SJSA1 (cell line): ENCODE measurements at places on chromosomes 1 and 21. TPM values are rescaled to one million over a fixed set of nuclear protein-coding genes. Genes with fewer than 3 reads are reported as not detected.

GOLPH3L gene
- total RNA-seq = 2.3 and 3.9 TPM in 2 replicates

GBP7 gene
- total RNA-seq = not detected in 2 replicates

ASCL5 gene
- not detected in 2 replicates for total RNA-seq

EFNA1 gene
- total RNA-seq = 0.89 and 0.91 TPM in 2 replicates

CRP gene
- total RNA-seq = not detected in 2 replicates

TNFRSF1B gene
- total RNA-seq = 0.13 and 1.4 TPM in 2 replicates

DSTYK gene
- total RNA-seq = 8.3 and 10.2 TPM in 2 replicates

C1QTNF12 gene
- 0.25 and 1.8 TPM in 2 replicates for total RNA-seq

DNA sequence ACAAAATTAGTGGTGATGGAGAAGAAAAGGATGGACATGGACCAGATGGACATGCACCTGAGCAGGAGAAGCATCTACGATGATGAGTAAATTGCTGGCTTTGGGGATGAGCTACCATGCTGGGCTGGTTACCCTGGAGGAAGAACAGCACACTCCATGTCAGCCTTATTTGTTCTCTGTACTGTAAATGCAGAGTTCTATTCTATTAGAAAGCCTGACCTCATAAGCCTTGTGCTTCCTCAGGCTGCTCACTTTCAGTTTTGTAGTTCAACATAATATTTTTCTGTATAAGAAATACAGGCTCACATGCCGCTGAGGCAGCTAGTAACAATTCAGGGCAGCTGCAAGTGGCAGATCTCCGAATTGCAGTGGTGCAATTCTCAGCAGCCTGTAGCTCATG lies 249.6 kb downstream of the PLA2G4A start:
- DNase-seq = no peak

DNA sequence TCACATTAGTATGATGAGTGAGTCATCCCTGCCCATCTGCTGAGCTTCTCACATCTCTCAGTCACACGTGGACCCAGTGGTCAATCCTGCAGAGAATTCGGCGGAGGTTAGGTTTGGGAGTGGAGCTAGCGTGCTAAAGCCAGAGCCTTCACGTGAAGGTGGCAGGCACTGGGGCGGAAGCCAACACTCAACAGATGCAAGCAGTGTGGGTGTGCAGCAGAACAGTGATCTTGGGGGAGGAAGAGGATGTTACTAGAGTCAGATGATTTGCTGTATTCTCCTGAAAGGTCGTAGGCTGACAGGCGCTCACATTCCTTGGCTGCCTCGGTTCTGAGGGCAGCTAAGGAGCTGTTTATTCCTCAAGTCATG lies 6.7 kb downstream of the C1orf115 start:
- DNase-seq = no peak

GRCh38 chr1:164780111-164780812 lies 221.3 kb downstream of the PBX1 start:
- DNase-seq = no peak

DNA sequence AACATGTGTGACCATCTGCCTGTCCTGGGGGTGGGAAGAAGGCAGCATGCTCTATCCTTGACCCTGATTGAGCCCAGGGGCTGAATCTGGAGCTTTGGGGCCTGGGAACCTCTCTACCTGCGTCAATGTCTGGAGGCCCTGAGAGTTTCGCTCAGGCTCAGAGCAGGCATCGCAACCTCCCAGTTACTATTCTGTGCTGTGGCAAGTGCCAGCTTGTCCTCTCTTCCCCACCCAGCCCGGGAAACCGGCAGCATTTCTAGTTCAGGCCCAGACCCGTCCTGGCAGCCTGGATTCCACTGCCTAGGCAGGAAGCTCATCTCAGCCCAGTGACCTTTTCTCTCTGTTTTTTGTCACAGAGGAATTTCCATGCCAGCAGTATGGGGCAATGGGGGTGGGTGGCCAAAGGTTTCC lies 10.0 kb upstream of the IRF6 start:
- no peak for DNase-seq

DNA sequence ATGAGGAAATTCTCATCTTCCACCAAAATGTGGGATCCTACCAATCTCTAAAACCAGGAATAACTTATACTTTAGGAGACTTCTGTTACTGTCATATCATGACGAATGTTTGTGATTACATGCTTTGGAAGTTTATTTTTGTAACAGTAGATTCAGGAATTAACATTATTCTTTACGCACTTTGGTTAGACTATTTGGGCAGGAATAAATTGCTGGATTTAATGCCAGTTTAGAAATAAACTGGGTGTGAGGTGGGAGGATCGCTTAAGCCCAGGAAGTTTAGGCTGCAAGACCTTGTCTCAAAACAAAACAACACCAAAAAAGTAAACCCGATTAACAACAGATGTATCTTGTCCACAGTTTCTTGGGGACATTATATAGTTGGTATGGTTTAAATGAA lies 52.1 kb downstream of the MIGA1 start:
- DNase-seq = no peak

DNA sequence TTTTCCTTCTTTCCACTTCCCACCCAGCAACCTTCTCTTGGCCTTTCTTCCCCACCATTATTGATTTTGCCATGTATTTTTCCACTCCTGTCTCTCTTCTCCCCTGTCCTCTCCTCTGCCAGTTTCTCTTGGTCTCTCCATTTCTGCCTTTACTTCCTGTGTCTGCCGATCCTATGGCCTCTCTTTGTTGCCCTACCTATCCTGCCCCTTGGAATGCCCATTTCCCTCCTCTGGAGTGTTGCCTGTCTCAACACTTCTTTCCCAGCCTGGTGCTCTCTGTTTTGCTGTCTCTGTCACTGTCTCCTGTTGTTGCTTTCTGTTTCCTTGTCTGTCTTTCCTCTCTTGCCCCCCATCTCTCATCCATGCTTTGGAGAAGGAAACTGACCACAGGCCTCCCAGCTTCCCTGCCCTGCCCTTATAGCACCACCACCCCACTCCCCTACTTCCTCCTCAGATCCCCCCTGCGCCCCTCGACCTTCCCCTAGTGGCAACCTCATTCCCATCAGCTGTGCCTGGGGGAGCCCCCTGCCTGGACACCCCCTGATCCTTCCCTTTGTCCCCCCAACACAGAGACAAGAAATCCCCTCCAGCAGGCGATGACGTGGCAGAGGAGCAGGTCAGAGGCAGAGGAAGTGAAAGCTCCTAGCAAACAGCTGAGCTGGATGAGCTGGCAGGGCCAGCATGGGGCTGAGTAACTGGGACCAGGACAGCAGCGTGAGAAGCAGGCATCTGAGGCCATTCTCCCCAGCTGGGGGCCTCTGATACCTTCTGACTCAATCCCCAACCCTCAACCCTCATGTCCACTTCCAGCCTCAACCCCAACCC lies 6.6 kb upstream of the ETV3L start:
- DNase-seq = peak; percentile 44

GRCh38 chr1:225467193-225468020 lies 39.6 kb upstream of the LBR start:
- DNase-seq = no peak

DNA sequence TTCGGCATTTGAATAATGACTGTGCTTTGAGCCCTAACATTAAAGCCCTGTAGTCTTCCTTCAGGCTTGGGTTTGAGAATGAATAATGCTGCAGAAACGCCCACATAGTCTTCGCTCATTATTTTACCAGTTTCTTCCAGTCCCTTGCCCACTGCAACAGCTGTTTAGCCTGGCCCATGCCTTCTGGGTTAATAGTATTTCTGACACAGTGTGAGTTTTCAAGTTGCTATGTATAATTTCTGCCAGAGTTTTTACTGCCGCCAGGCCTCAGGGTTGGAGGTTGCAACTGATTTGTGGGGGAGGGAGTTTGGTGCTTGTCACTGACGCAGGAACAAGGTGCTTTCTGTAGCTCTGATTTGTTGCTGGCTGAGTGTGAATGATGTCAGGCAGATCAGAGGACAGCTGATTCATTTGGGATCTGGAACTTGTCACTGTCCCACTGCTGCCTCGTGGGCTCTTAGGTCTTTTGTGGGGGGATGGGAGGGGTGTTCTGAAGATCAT lies 109.8 kb downstream of the MAST2 start:
- DNase-seq = no peak

DNA sequence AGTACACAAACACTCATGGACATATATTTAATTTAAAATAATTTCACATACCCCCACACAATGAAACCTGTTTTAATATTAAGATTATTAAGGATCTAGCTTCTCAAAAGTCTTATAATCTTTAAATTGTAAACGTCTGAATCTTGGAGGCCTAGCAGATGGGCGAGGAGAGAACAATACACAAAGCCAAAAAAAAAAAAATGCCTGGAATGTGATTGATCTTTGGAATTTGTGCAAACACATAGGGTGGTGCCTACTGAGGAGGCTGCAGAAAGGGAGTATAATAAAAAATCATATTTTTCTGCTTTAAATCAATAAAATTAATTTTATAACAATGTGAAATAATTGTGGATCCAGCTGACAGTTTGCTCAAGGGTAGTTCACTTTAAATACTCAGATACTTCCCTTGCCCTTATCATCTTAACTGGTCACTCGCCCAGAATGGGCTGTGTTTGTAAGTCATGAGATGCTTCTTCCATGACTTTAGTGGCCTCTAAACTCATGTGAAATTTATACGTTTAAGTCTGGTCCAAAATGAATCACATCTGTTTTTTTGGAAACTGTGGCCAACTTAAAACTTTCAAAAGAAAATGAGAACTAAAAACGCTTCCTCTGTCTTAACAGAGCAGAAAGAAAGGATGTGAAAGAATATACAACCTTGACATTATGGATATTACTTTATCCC lies 802.8 kb upstream of the CXADR start:
- no peak for DNase-seq

- DNase-seq = no peak
These were observed 10.1 kb upstream of the TIAM1 start for GRCh38 chr21:31354122-31354521.

GRCh38 chr1:197841883-197842553 lies 60.4 kb upstream of the C1orf53 start:
- DNase-seq = no peak

DNA sequence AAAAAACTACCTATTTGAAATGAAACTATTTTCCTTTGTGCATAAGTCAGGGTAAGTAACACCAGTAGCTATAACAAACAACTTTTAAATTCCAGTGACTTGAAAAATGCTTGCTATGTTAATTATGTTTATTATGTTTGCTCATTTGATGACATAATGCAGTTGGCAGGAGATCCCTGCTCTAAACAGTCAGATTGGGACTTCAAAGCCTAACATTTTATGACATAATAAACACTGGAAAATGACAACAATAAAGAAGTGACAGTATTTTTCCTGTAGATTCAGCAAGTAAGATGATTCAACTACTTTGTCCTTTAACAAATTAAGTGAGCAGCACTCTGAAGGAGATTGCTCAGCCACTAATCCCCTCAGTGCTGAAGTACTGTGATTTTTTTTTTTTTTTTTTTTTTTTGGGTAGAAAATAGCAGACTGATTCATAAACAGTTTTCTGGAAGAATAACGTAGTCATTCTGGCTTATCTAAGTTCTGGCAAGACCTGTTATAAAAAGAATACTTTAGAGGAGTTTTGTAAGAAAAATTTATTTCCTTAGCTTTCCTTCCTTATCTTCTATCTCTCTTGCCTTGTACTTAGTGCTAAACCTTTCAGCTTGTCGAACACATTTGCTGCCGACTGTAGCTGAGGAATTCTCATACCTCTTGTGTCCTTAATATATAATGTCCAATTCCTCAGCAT lies 207.2 kb downstream of the PTGER3 start:
- DNase-seq = no peak

DNA sequence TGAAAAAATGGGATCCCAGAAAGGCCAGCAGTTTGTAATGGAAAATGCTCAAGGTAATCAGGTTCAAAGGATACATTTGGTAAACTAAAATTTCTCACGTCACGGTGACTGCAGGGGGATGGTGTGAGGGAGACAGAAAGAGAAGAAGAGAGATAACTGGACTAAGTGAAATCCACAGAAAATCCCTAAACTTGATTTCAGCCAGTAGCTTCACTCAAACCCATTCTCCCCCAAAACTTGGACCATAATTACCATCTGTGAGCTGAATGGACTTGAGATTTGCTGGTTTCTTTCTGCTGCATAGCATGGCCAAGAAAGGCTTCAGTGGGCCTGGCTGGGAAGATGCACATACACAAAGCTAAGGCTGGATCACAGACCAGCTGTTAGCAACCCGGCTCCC lies 155.4 kb upstream of the LMO4 start:
- no peak for DNase-seq

- peak; percentile 77 for DNase-seq
These were observed 45.5 kb downstream of the SNRPE start for GRCh38 chr1:203906932-203907331.

GRCh38 chr1:173433751-173434326 lies 43.3 kb upstream of the PRDX6 start:
- no peak for DNase-seq

GRCh38 chr1:86155807-86156565 lies 586 bp downstream of the COL24A1 start:
- DNase-seq = no peak
